Cerebellar nuclear complex (tissue), 1 donor: ENCODE measurements at places on chromosomes 3 and 15.

DNA sequence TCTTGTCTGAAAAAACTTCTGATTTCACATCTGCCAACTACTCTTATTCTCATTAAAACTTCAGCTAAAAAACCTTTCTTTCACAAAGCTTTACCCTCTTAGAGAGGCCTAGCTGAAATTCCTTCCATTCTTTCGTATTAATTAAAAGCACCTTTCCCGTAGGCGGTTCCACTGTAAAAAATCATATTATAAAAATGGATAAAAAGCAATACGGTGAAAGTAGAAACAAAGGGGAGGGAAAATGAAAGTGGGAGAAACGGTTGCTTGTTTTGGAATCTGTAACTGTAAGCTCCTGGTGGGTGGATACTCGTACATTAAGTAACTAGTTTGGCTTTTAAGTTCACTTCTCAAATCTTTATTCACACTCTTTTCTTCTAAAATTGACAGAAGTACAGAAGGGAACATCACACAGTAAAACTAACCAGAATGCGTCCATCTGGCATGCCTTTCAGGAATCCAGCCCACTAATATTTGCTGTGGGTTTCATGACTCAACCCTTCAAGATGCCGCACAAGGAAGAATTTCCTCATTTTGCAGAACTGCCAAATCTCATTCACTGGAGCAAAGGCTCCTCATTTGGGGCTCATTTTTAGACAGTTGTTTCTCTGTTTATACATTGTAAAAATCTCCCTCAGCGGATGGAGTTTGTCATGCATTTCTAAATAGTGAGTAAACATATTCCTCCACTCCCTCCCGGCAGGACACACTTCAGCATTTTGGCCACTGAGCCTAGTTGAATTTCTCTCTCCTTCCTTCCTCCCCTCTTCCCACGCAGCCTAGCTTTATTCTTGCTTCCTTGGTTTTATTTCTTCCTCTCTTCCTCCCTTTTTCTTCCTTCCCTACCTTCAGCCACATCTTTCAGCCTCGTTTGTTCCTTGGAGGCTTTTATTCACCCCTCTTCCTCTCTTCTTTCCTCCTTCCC, 419.5 kb upstream of the NAALADL2 start:
- no peak for DNase-seq

- DNase-seq = no peak
These were observed 438.6 kb downstream of the CADM2 start for GRCh38 chr3:85397434-85397833.

- DNase-seq = no peak
These were observed 936.1 kb upstream of the NR2F2 start for GRCh38 chr15:95394186-95395067.

DNA sequence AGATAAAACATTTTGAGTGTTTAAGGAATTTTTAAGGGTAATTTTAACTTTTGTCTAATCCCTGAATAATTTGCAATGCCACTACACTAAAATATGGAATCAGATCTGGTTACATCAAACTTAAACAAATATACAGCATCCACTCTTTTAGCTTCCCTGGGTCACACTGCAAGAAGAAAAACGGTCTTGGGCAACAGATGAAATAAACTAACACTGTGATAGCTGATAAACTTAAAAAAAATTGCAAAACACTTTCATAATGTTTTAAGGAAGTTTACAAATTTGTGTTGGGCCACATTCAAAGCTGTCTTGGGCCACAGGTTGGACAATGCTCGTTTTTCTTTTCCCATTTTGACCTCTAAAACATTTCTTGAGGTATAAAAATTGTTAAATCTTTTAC, 34.3 kb downstream of the CCDC66 start:
- DNase-seq = no peak

GRCh38 chr15:94397337-94397736, 166.0 kb downstream of the MCTP2 start:
- no peak for DNase-seq

DNA sequence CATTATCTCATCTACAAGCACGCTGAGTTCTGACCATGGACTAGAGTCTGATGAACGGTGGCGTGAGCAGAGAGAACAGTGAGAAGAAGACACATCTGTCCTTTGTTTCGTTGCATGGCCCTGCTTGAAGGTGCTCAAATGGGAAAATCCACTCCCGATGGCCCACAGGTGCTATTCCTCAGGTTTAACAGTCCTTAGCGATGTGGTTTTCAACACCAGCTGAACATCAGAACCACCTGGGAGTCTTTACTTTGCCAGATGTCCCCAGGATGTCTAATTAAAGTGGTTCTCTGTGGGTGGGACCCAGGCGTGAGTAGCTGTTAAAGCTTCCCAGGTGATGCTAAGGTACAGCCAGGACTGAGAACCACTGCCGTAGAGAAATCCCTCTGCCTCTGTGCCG, 13.0 kb downstream of the ADAMTS17 start:
- DNase-seq = no peak

- no peak for DNase-seq
These were observed 192.6 kb upstream of the PRICKLE2 start for GRCh38 chr3:64417816-64418215.

- no peak for DNase-seq
These were observed 15.2 kb downstream of the PFN2 start for GRCh38 chr3:149955449-149955848.

DNA sequence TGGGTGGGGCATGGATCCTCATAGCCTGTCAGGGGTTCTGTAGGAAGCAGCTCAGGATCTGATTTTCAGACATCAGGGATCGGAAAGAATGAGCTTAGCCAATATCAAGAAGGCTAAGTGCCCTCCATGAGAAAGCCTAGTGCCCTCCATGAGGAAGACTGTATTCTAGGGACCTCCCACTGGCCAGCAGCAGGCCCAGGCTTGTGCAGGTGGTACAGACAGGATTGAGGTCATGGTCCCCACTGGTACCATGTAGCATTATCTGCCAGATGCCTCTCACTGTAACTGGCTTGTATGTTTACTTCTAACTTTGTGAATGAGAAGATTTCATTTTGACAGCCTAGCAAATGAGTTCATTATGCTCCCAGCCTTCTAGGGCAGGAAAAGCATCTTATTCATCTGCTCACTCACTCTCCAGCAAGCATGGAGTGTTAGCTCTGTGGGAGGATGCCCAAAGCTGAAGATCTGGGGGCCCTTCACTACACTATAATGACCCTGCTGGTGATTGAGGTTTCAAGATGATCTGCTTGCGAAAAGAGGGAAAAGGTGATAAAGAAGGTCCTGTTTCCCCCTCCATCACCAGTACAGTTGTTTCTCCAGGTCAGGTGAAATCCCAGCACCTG, 7.5 kb downstream of the EPHB1 start:
- no peak for DNase-seq
